Dermis microvascular lymphatic vessel endothelial cell (primary cell): ENCODE measurements at places on chromosomes 1 and 21.

DNA sequence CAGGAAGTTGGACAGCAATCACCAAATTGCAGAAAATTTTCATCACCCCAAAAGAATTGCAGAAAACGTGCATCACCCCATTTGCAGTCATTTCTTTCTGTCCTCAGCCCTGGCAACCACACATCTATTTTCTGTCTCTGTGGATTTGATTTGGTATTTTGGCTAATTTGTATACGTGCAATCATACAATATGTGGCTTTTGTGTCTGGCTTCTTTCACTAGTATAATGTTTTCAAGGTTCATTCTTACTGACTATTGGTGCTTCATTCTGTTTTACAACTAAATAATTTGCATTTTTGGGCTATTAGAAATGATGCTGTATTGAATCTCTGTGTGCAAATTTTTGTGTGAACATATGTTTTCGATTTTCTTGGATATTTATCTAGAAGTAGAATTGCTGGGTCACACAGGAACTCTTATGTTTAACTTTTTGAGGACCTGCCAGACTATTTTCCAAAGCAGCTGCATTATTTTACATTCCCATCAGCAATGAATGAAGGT is 24.8 kb upstream of the PRDM2 start:
- no peak for DNase-seq

GRCh38 chr1:118116401-118116800 is 68.6 kb downstream of the SPAG17 start:
- DNase-seq: no peak

- no peak for DNase-seq
Observed at GRCh38 chr1:236639686-236640085, 35.4 kb upstream of the HEATR1 start.

DNA sequence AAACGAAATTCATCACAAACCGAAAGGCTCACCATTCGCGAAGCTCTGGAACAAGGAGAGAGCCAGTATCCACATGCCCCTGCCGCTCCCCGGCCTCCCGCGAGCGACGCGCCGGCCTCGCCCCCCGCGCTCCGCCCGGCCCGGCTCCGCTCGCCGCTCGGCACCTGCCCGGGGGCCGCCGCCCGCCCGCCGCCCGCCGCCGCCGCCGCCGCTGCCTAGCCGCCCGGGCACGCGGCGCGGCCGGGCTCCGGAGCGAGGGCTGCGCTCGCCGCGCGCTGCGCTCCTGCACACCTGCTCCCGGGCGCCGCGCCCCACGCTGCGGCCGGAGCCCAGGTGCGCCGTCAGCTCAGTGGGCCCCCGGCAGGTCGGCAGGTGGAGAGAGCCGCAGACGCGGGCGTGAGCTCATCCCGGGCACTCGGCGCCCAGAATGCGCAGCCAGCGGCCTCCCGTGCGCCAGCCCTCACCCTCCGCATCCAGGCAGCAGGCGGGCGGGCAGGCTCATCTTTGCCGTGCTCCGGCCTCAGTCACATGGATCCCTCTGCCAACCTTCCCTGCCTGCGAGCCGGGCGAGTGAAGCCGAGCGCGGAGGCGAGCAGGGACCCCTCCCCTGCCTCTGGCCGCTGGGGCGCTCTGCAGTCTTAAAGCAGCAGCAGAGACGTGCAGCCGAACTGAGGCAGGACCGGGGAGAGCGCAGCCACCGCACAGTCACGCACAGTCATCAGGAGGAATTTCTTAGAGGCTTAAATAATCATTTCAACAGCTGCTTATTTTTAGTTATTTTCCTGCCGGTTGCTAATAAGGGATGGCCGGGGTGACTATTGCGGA is at the start of gene DSCAM:
DSCAM (minus strand) TSS at position 572 of the 825 bp plus-strand sequence; CDS start at position 75, 497 bp downstream.
- no peak for DNase-seq

DNA sequence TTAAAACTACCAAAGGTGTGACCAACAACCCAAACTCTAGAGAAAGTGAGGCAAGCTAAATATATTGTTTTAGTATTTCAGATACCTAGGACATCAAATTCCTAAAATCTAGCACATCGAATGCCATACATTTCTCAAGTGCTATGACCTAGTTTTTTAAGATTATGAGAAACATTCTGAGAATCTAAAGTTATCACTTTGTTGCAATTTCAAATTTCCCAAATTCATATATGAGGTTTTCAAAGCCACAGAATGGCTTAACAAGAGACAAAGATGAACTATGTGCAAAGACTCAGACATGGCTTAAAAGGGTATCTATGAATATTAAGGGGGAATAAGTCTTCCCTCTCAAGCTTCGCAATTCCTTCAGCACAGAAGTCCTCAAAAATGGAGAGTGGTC is 6.8 kb downstream of the SCYL3 start:
- no peak for DNase-seq

GRCh38 chr21:32114419-32115035 is 164.3 kb downstream of the MIS18A start:
- no peak for DNase-seq

DNA sequence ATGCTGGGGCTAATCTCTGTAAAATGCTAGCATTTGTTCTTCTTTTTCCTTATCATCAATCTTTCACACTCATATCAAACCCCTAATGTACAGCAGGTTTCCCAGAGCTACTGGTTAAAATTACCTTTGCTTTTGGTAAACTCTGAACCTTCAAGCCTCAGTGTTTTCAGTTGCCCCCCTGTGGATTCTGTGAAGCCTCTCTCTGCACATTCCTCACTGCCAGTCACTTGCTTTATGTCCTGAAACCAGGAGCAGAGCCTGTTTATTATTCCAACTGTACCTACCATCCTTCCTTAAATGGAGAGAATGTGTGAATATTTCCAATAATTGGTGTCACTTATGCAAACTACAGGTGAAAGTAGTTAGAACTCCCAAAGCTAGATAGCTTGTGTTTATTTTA is 134.2 kb downstream of the NEK7 start:
- DNase-seq: no peak

DNA sequence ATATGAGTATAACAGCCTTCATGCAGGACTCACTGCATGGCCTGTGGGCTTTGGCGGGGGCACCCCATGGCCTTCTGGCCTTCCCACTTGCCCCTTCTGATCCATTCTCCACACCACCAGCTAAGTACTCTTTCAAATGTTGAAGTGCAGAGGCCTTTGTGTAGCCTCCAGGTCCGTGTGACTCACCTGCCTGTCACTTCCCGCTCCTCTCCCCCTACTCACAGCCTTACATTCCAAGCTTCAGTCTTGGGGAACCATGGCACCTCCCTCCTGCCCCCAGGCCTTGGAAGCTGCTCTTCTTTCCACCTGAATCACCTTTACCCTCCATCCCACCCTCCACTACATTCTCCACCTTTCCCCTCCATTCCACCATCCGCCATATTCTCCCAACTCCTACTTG is 69.6 kb downstream of the PGM1 start:
- DNase-seq: no peak

DNA sequence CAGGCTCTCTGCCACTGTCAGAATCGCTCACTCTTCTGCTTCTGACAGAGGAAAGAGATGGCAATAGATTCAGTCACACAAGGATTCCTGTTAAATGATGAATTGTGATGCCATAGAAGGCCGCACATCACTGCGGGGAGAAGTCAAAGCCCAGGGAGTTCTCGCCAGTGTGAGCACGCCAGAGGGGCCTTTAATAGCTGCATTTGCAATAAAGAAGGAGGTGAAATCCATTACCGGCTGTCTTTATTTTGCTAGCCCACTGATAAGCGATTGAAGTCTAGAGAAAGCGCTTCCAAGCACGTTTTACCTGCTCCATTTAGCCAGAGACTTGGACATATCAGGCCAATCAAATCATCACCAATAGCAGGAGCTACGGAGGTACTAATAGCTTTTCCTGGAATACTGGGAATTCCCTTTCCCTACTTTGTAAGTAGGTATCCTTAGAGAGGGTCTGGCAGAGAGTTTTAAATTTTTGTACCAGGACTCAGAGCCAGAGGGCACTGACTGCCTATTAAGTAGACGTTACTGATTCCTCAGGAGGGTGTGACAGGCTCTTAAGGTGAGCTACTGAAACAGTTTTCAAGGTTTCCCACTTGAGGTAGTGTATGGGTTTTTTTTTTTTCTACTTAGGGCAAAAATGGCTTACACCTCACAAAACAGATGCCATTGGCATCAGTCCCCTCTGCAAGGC is 10.2 kb upstream of the TARBP1 start:
- no peak for DNase-seq

GRCh38 chr1:40887012-40887378 is 24.8 kb upstream of the CITED4 start:
- no peak for DNase-seq

GRCh38 chr1:162420120-162420519 is 8.2 kb upstream of the SH2D1B start:
- DNase-seq: no peak

DNA sequence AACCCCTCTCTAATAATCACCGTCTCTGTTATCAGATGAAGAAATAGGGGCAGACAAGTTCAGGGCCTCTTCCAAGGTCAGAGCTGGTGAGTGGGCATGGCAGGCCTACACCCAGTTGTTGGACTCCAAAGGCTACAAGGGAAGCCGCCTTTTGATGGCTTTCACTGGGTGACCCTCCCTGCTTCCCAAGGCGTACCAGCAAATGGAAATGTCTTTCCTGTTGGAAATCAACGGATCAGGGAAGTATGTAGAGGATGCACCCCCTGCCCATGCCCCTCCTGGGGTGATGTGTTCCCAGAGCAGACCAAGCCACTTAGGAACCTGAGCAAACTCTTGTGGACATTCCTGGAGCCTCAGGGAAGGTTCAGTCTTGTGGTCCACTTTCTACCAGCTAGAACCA is 47.4 kb downstream of the LGR6 start:
- no peak for DNase-seq

DNA sequence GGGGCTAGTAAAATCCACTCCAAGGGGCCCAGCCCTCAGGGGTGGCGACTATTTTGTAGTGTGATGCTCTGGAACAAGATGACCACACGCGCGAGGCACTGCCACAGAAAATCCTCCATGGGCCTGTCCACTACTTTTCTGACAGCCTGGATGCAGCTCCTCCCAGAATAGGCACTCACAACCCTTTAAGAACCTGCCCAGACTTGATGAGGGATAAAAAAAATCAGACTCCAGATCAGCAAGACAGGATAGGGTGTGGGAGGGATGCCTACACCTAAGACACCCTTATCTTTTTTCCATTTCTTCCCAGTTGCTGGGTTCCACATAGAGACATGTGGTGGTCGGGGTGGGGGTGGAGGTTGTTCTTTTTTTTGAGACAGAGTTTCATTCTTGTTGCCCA is 33.5 kb downstream of the PCAT6 start:
- DNase-seq: no peak

DNA sequence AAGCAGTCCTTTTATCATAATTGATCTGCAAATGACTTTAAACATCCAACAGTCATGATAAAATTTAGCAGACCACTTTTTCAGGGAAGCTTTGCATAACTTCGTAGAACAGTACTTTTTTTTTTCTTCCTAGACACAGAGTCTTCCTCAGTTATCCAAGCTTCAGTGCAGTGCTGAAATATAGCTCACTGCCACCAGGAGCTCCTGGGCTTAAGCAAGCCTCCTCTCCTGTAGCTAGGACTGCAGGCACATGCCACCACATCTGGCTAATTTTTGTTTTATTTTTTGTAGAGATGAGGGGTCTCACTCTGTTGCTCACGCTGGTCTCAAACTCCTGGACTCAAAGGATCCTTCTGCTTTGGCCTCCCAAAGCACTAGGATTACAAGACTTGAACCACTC is 3.8 kb downstream of the F13B start:
- no peak for DNase-seq

DNA sequence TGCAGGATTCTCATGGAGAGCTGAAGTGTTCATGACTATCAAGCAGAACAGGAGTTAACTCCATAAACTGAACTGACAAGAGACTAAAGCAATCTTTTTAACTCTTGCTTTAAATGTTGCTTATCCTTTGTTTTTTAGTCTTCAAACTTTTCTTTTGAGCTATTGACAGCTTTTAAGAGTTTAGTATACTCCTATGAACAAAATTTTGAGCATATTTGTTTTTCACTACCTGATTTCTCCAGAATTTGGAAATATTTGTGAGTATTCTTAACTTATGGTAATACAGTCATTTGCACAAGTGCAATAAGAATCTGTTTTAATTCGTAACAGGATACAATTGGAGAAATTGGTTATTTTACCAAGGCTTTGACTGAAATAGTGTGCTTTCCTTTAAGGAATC is 7.2 kb downstream of the DNAI4 start:
- DNase-seq: no peak

DNA sequence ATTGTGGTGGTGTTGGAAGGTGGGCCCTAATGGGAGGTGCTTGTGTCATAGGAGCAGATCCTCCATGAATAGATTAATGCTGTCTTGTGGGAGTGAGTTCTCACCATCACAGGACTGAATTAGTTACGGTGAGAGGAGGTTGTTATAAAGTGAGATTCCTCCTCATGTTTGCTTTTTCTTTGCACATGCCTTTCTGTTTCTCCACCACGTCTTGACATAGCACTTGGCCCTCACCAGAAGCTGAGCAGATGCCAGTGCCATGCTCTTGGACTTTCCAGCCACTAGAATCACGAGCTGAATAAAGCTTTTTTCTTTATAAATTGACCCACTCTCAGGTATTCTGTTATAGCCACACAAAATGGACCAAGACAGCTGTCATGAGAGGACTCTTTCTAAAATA is 194.8 kb downstream of the PTPRU start:
- DNase-seq: no peak

DNA sequence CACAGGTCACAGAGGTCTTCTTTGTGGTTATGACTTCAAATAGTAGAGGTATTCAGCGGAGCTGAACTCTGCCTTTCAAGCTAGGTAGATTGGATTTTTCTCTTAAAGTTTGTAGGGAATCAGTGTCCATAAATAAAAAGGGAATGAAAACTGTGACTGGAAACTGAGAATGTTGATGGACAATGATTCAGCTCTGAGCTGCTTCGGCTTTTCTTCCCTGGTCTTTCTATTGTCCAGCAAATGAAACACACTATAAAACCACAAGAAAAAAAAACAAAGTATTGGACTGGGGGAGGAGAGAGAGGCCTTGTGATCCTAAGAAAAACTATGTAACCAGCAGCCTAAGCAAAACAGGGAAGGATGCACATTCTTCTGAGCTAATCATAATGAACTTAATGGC is 11.1 kb downstream of the TNNI3K start:
- DNase-seq: no peak

DNA sequence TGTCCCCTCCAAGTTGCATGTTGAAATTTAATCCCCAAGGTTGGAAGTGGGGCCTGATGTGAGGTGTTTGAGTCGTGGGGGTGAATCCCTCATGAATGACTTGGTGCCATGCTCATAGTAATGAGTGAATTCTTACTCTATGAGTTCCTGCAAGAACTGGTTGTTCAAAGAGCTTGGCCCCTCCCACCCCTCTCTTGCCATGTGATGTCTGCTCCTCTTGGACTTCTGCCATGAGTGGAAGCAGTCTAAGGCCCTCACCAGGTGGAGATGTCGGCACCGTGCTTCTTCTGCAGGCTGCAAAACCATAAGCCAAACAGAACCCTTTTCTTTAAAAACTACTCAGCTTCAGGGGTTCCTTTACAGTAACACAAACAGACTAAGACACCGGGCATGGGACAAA is 14.3 kb downstream of the G0S2 start:
- no peak for DNase-seq
